ENCODE measurements at places on chromosomes 7 and 10. TPM values are rescaled to one million over a fixed set of nuclear protein-coding genes. Genes with fewer than 3 reads are reported as not detected.

TAF5 gene
- 9.2 TPM for total RNA-seq

PDGFA gene
- 44.7 TPM for total RNA-seq

DNA sequence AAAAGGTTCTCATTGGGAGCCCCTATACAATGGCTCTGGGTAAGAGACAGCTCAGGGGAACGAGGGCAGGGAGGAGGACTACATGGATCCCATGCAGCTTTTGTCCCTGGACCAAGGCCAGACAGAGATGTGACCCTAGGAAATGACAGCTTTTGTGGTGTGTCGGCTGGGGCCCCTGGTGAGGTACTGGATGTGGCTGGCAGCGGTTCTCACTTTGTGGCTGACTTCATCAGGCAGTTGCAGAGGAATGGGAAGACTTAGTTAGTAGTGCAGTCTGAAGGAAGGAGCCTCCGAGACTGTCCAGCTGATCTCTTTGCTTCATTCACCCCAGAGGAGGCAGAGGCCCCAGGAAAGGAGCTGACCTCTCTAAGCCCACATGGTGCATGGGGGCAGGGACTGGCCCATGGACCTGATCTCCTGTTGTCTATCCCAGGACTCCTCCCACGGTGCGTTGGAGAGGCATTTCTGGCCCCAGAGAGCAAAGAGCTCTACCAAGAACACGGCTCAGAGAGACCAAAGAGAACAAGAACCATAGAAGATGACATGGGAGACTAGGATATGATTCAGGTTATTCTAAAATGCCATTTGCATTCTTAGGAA lies 202.9 kb downstream of the RPS24 start:
- no peak for DNase-seq

DNA sequence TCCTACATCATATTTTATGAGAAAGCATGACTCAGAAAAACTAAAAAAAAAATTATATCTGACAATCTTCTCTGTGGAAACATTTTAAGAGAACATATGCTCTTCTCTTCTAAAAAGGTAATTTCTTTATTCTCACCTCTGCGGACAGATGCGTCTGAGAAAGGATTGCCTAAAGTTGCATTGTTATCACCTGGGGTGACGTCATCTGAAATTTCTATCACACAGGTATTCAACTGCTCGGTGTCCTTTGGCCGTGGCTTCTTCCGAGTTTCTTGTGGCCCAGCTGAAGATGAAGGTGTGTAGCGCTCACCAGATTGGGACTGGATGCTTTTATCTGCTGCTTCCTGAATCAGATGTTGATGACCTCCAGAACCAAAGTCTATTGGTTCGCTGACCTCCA lies 14.3 kb upstream of the GATAD1 start:
- DNase-seq: no peak

DNA sequence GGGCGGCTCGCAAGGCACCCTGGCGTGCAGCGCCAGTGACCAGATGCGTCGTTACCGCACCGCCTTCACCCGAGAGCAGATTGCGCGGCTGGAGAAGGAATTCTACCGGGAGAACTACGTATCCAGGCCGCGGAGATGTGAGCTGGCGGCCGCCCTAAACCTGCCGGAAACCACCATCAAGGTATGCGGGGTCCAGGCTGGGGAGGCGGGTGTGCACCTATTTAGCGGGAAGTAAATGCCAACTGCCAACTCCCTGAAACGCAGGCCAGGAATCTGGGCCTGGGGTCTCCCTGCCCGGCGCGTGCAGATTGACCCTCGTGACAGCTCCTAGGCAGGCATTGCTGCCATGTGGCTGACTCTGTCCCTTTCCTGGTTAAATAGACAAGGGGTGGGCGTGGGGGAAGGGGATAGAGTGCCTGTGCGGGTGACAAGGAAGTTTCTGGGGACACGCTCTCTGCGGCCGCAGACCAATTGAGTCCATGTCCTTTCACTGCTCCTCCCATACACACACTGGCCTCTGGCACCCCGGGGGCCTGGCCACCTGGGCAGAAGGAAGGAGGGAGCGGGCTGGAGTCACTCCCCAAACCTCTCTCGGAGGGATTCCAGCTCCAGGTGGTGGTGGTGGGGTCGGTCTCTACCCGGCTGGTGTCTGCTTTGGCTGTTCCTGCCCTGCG lies 2.7 kb downstream of the EVX1 start:
- no peak for DNase-seq

IFIT1B gene
- total RNA-seq: not detected

DNA sequence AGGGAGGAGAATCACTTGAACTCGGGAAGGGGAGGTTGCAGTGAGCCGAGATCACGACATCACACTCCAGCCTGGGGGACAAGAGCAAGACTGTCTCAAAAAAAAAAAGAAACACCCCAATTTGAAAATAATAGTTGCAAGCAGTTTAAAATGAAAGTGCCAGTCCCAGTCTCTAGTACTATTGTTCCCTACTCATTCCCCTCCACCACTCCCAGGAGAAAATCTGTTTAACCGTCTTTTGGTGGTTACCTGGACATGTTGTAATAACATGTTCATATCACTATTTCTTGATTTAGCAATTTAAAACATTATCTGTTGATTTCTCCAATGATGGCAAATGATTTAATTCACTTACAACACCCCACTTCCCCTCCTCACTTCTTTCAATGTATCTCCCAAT lies 44.7 kb downstream of the KIFBP start:
- no peak for DNase-seq

- no peak for DNase-seq
Measured at GRCh38 chr10:30792025-30792424, 162.5 kb upstream of the LYZL2 start.

- no peak for DNase-seq
Measured at GRCh38 chr10:52322936-52323335, 8.9 kb downstream of the DKK1 start.

DNA sequence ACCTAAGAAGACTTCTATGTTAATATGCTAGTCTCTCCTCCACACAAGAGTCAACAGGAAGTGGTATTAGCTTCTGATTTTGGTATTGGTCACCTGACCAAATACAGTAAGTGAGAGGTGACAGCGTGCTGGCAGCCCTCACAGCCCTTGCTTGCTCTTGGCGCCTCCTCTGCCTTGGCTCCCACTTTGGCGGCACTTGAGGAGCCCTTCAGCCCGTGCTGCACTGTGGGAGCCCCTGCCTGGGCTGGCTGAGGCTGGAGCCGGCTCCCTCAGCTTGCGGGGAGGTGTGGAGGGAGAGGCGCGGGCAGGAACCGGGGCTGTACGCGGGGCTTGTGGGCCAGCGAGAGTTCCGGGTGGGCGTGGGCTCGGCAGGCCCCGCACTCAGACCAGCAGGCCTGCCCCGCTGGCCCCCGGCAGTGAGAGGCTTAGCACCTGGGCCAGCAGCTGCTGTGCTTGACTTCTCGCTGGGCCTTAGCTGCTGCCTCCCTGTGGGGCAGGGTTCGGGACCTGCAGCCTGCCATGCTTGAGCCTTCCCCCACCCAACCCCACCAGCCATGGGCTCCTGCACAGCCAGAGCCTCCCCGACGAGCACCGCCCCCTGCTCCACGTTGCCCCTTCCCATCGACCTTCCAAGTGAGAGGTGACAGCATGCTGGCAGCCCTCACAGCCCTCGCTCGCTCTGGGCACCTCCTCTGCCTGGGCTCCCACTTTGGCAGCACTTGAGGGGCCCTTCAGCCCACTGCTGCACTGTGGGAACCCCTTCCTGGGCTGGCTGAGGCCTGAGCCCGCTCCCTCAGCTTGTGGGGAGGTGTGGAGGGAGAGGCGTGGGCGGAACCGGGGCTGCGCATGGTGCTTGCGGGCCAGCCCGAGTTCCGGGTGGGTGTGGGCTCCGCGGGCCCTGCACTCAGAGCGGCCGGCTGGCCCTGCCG lies 4.2 kb upstream of the ACSL5 start:
- DNase-seq: no peak

WEE2 gene
- not detected for total RNA-seq

DNA sequence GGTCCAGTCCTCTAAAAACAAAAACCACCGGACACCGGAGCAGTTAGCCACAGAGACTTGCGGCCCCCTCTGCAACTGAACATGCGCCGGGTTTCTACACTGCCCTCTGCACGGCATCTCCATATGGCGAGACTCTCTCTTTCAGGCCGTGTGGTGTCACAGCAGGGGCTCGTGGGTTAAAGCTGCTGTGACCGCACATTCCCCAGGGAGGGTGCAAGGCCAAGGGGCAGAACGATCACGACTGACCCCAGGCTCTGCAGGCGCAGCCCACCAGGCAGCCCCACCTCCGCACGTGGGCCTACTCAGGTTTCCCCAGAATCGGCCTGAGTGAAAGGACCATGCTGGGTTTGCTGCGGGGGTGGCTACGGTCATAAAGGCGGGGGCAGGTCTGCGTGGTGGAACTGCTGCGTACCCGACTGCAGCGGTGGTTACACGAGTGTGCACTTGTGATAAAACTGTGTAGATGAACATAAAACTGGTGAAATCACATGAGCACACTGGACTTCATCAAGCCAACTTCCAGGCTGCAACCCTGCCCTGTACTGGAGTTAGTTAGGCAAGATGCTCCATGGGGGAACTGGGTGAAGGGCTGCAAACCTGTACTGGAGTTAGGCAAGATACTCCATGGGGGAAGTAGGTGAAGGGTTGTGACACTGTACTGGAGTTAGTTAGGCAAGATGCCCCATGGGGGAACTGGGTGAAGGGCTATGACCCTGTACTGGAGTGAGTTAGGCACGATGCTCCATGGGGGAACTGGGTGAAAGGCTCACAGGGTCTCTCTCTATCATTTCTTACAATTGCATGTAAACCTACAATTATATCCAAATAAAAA lies 81.4 kb upstream of the PPP2R2D start:
- DNase-seq: no peak
